AG09319 (cell line): ENCODE measurements at places on chromosomes 4 and X.
A peak's percentile ranks its signal among the peaks of the same experiment; 100 is the strongest.

GRCh38 chr4:54780149-54780495, 122.4 kb downstream of the KIT start:
- no peak for DNase-seq

DNA sequence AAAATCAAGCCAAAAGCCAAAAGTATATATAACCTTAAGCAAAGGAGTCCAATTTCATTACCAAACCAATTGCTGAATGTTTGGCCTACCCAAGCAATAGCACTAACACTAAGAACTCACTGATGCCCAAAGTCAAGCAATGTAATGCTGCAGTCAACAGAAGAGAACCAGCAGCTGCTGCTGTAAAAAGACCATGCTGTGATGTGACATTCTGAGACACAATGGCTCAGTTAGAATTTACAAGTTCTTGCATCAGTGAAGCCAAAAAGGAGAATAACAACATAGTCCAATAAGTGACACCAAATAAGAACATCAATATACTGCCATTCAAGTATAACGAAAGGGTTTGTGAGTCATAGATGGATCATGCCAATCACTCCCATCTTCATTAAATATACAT, 514.0 kb upstream of the DIAPH2 start:
- DNase-seq: no peak

- DNase-seq: no peak
Measured at GRCh38 chrX:44459501-44459900, 83.2 kb downstream of the FUNDC1 start.

GRCh38 chr4:139014371-139015268, 961 bp upstream of the NOCT start:
- peak; percentile 70 for DNase-seq

GRCh38 chrX:136598631-136599030, 49.3 kb upstream of the CD40LG start:
- no peak for DNase-seq

- DNase-seq: peak; percentile 28
Measured at GRCh38 chrX:129759576-129760061, 20.1 kb upstream of the SASH3 start.

DNA sequence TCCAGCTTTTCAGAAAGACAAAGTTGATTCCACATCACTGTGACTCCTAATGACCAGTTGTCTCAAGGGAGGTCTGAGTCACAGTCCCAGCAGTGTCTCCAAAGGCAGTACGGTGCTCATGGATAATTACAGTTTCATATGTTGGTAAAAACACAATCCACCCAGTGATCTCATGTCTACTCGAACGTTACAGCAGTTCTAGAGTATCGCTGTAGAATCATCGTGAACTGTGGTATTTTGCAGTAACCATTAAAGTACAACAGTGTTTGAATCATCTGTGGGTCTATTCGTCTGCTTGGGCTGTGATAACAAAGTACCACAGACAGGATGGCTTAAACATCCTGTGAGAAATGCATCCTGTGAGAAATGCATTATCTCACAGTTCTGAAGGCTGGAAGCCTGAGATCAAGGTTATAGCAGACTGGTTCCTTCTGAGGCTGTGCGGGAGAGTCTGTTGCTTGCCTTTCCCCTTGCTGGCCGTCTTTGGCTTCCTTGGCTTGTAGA, 121.1 kb upstream of the SORBS2 start:
- DNase-seq: no peak

DNA sequence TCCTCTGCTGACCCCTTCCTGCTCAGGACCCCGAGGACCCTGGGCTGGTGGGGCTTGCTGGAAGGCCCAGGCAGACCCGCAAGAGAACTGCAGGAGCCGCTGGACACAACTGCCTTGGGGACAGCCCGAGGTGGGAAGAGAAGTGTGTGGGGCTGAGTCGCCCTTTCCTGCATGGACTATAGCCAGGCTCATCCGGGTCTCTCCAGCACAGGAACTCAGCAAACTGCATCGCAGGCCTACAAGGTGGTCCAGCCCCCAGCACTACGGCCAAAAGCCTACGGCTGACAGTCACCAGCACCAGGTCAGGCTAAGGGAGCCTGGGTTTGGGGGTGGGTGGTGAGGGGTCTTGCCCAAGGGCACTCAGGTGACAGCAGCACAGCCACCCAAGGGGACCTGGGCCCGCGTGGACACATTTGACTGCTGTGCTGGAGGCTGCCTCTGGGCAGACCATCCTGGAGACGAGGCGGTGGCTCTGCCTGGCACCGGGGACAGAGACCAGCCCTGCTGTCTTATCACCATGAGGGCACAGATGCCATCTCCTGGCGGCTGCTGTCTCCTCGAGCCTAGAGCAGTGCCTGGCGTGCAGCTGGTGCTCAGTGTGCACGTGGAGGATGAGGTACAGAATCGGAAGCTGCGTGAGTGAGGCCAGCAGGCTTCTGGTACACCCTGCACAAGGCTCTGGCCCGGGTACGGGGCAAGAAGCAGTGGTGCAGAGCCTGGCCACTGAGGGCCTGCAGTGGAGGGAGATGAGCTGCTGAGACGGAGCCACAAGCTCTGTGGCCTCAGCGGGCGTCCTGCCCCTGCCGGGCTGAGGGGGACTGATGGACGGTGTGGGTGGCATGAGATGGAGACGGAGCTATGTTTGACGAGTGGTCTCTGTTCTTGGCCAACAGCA, 15.1 kb downstream of the LRPAP1 start:
- no peak for DNase-seq

DNA sequence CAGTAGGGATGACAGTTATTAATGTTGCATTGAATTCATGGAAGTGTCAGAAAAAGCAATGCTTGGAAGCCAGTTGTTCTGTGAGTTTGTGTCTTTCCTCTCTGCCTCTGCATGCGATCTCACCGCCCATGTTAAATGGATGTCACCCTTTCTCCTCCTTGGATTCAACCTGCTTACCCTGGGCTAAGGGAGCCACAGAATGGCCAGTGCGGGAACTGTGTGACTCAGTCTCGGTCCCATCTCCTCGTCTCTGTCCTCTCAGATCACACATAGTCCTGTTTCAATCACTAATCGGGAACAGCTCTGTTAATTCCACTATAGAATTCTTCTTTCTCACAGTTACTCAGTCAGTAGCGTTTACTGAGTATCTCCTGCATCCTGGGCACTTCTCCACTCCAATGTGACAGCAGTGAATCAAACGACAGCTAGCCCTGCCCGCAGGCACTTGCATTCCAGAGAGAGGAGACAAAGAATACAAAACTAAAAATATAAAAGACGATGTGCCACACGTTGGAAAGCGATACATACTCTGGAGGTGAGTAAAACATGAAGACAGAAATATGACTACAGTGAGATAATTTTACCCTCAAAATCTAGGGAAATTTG, 53.6 kb upstream of the TLR3 start:
- DNase-seq: no peak

GRCh38 chr4:71625005-71625404, 158.9 kb downstream of the GC start:
- DNase-seq: no peak

GRCh38 chr4:154489558-154490233, 1.9 kb downstream of the DCHS2 start:
- no peak for DNase-seq

- DNase-seq: no peak
Measured at GRCh38 chrX:109830157-109830703, 97.2 kb upstream of the ACSL4 start.

DNA sequence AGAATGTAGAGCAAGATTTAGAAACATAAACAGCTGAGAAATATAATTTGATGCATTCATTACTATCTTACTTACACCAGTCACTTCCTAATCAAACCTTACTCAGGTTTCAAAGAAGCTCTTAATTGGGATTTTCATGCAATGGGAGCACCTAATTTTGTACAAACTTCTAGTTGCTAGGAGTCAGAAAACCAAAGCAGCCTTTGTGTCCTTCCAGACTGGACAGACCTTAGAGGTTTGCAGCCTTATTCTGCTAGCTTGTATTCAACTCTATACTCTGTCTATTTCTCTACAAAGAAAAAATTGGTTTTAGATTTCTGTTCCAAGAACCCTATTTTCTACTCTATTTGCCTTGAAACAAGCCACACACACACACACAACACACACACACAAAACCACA, 19.4 kb downstream of the GABRA2 start:
- DNase-seq: no peak

- DNase-seq: no peak
Measured at GRCh38 chr4:26909369-26909768, 48.7 kb downstream of the STIM2 start.

- no peak for DNase-seq
Measured at GRCh38 chr4:139956507-139957017, 197.4 kb downstream of the MAML3 start.

- DNase-seq: no peak
Measured at GRCh38 chr4:153832720-153833287, 43.9 kb upstream of the SFRP2 start.

- no peak for DNase-seq
Measured at GRCh38 chr4:170307182-170307581, 217.4 kb upstream of the AADAT start.

DNA sequence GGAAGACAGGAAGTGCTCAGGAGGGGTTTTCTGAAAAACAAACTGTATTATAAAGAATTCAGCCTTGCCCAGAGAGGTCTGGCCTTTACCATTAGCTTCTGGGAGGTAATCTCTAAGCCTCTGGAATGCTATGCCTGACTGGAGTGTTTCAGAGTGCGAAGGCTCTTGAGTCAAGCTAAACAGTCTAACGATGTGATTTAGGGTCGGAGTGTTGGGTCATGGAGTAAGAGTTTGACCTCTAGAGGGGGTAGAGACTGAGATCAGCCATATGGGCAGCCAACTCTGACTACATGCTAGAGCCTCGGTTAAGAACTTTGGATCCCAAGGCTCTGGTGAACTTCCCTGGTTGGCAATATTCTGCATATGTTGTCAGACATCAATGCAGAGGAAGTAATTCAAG, 15.0 kb downstream of the BOD1L1 start:
- DNase-seq: no peak

DNA sequence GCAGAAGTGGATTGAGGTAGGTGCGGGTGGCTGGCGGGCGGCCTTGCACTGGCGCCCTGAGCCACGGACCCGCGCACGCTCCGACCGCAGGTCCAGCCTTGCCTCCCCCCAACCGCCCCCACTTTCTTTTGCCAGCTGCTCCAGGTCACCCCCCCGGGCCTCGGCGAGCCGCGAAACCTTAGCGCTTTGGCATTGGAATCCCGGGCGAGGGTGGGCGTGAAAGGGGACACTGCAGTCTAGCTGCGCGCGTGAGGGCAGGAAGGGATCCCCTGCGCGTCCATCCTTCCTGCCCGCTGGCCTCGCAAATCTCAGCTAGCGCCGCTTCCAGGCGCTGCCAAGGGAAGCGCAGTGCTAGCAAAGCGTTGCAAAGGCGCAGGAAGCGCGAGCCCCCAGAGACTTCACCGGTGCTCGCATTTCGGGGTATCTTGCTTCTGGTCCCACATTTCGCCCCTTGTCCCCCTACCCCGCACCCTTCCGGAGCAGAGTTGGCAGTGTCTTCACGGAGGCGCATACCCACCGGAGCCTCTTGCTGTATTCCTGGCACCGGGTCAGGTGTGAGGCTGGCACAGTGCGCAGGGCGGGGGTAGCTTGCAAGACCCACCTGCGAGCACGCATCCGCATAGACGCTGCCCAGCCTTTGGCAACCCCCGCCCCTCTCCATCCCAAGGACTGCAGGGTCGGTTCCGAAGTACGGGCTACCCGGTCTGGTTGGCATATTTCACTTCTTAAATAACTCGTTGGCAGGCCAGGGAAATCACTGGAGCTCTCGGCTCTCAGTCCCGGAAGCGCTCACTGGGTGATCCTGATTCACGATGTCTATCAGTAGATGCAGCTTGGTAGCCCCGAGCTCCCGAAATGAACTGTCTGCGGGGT, 104.4 kb downstream of the UCHL1 start:
- no peak for DNase-seq

DNA sequence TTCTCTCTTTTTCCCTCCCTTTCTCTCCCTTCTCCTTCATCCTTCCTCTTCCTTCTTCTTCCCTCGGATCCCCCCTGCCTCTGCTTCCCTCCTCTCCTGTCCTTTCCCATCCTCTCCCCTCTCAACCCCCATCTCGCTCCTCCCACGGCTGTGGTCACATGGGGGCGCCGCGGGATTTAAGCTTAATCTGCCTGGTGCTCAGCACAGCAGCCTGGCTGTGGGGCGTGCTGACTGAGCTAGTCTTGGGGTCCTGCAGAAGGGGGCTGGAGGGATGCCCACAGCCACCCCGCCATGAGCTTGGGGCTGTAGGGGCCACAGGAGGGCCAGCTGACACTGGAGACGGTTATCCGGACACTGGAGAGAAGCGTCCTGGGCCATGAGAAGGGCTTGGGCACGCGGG, 10.7 kb downstream of the SMIM10L2A start:
- DNase-seq: no peak

DNA sequence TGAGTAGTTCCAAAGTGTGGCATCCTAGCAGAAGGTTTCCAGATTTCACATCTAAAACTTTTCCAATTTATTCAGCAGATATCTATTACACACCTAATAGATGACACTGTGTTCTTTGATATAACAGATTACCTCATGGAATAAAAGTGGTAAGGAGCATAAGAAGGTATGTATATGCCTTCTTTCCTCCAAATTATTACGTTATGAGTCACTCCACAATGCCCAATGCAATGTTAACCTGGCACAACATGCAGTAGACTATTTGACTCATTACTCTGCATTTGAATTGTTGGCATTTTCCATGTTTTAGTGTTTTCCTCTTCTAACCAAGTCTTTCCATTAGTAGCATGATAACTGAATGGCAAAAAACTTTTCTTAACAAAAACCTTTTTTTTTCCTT, 383.6 kb downstream of the ADGRL3 start:
- no peak for DNase-seq

- DNase-seq: no peak
Measured at GRCh38 chr4:148053298-148054003, 321.6 kb downstream of the ARHGAP10 start.

GRCh38 chr4:174989791-174990190, 71.6 kb downstream of the ADAM29 start:
- no peak for DNase-seq

DNA sequence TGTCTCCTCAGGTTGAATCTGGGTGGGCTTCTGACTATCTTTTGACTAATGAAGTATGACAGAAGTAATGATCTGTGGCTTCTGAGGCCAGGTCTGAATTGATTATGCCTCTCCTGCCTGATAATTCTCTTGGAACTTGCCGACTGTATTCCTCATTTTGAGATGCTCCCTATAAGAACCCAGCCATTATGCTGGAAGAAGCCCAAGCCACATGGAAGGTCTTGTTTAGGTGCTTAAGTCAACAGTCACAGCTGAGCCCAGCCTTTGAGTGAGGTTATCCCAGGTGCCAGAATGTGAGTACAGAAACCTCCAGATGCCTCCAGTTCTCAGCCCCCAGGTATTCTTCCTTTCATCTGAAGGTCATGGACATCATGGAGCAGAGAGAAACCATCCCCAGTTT, 456.6 kb downstream of the IL15 start:
- DNase-seq: no peak
